ENCODE measurements at places on chromosomes 5 and 9.

- no peak for DNase-seq
These were observed 18.5 kb downstream of the GBGT1 start for GRCh38 chr9:133144904-133145851.

DNA sequence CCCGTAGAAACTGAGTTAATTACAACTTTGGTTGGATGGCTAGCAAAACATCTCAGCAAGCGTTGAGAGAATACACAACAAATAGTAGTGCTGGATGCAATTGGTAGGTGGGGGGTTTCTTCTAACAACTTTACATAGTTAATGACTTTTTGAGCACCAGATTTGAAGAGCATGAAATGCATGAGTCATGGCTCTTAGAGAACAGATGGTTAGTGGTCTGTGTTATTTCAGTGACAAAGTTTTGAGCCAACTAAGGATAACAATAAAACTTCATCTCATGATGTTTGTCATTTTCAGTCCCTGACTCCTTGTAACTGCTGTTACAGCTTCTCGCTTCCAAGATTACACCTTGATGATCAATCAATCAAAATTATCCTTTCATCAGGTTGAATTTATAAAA is 399.0 kb upstream of the BRINP1 start:
- DNase-seq = no peak

- no peak for DNase-seq
These were observed 11.8 kb downstream of the CCDC187 start for GRCh38 chr9:136292026-136292538.

GRCh38 chr5:74424162-74424868 is 216.2 kb downstream of the ENC1 start:
- peak; percentile 45 for DNase-seq

GRCh38 chr5:19928562-19929421 is 59.2 kb downstream of the CDH18 start:
- DNase-seq = no peak

GRCh38 chr5:173517648-173518047 is 98.8 kb downstream of the BOD1 start:
- DNase-seq = no peak

DNA sequence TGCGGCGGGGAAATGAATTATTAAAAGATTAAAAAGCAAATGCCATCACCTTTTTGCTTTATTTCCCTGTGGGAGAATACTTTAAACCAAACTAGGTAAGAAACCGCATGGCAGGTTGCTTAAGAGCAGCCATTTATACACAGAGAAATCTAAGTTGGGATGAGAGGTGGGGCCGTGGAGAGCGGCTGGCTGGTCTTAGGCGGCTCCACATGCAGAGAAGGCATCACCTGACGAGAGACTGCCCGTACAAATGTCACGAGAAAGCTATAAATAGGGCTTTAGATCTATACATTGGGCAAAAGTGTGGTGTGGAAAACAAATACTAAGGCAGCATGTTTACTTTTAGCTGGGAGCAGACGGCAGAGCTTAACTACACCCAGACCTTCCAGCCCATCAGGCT is 39.4 kb downstream of the MED27 start:
- no peak for DNase-seq

DNA sequence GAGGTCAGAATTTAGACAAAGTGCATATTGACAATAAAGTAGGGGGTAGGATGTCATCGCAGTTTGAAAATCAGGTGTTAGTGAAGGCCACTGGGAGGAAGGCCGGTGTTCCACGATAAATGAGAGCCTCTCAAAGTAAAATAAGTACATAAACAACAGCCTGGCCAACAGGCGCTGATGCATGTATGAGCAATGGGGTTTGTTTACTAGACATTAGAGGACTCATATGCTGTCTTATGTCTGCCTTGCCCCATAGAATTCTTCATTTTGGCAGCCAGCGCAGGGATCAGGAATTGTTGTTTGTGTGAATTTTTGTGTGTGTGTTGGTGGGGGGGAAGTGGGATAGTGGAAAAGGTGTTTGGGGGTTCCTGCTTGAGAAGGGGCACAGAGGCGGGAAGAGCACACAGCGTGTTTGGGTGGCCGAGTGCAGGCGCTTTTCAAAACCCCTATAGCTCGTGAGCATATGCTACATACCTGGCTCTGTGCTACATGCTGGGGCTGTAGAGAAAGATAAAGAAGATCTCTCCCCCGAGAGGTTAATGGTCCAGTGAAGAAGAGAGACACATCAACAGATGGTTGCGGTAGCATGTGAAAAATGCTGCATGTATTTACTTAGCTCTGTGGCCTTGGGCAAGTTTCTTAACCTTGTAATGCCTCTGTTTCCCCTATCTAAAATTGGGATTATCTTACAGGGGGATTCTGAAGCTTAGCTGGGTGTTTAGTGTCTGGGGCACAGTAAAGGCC is 11.5 kb downstream of the SNX30 start:
- DNase-seq = no peak

DNA sequence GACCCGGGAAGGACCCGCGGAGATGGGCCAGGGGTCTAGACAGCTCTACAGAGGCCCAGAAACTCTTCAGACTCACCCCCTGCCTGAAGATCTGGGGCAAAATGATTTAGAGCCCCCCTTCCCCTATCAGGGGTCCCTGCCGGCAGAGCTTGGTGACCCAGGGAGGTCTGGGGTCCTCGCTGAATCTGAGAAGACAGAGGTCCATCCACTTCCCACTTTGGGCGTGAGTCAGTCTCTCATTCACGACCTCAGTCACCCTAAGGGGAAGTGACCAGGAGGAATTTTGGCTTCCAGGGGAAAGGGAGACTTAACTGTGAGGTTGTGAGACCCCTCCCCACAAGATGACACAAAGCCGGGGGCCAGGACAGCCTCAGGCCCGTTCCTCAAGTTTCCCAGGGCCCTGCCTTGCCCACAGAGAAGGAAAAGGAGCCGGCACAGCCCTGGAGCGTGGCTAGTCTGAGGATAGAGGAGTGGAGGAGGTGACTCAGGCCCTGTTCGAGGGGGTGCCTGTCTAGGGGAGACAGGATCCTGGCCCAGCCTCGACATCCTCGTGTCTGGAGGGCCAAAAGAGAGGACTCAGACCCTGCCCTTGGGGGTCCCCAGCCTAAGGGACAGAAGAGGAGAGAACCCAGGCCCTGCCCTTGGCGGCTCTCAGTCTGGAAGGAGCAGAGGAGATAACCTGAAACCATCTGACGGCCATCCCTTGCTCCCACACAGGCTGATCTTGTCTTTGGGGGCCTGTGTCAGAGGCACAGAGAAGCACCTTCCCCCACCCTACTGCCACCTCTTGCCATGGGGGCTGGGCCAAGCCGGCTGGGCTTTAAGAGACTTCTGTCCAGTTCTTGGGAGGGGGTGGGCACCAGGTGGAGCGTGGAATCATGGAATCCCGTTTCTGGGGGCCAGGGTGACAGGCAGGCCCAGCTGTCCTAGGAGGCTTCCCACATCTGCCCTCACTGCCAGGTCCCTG is 889 bp downstream of the PDLIM4 start:
- DNase-seq = no peak

- no peak for DNase-seq
These were observed 92.4 kb downstream of the EQTN start for GRCh38 chr9:27204578-27204977.

DNA sequence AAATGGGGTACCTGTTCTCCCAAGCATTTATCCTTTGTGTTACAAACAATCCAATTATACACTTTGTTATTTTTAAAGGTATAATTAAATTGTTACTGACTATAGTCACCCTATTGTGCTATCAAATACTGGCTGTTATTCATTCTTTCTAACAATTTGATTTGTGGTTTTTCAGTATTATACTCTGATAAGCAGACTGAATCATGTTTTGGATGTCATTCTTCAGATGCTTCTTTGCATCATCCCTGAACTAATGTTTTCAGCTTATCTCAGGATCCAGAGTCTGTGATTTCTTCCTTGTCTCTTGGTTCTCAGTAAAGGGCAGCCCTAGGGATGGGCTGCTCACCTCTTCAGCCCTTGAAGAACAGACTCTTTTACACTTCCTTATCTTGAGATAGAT is 177.8 kb upstream of the SGCD start:
- no peak for DNase-seq

GRCh38 chr5:169577951-169578350 is 5.6 kb upstream of the SPDL1 start:
- no peak for DNase-seq

DNA sequence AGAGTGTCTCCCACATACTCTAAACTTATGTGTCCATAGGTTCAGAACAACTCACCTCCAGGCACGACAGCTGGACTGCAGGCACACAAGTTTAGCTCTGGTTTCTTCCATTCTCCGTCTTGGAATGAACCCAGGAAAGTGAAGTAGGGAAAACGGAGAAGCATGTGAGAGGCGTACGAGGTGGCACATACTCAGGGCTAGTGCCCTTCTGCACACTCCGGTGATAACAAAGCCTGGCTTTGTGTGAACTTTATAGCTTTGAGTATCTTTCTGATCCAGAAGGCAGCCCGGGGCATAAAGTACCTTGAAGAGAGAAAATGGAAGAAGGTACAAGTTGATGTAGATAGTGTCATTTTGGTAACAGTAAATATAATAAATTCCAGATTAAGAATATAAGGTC is 11.1 kb upstream of the HTR4 start:
- DNase-seq = no peak

GRCh38 chr5:174380311-174380710 is 334.8 kb downstream of the NSG2 start:
- DNase-seq = no peak
